Stimulated activated CD4-positive, alpha-beta T cell treated with anti-CD3 and anti-CD28 coated beads, Interleukin-15, amount 100 ng/mL, for 1 hour (primary cell): ENCODE measurements at places on chromosomes 6 and 20.

DNA sequence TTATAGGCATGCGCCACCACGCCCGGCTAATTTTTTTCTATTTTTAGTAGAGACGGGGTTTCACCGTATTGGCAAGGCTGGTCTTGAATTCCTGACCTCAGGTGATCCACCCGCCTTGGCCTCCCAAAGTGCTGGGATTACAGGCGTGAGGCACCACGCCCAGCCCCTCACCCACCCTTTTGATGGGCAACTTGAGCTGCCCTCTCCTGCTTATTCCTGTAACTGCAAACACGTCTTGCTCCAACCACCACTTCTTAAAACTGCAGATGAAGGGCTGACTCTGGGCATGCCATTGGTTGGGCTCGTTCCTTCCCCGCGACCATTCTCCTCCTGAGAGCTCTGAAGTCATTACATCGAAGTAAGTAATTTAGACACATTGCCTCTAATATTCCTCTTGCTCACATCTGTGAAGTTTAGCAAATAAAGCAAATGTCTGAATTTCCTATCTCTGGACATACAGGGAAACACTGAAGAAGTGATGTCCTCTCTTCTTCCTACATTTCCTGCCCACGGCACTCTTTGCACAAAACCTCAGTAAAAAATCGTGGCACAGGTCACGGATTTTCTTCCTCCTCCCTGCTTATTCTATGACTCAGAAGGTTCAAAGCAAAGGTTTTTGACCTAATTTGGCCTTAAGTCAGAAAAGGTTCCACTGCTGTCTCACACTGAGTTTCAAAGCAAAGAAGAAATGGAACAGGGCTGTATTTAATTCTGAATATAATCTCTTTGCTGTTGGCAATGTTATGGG is 117.5 kb downstream of the GMPR start:
- no peak for DNase-seq

DNA sequence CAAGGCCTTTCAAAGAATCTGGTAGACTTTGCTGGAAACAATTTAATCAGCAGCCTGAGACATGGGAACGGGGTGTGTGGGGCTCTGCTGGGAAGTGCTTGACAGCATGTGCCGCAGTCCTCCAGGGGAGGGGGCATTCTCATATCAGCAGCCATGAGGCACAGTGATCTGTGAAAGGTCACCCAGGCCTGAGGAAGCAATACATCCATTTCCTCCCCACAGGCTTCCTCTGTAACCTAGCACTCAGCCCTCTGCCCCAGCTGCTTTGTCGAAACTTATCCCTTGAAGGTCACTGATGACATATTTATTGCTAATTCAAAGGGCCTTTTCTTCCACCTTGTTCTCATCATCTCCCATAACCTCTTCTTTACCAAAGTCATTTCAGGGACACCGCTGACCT is 103.3 kb downstream of the TNFAIP3 start:
- DNase-seq, result no peak

DNA sequence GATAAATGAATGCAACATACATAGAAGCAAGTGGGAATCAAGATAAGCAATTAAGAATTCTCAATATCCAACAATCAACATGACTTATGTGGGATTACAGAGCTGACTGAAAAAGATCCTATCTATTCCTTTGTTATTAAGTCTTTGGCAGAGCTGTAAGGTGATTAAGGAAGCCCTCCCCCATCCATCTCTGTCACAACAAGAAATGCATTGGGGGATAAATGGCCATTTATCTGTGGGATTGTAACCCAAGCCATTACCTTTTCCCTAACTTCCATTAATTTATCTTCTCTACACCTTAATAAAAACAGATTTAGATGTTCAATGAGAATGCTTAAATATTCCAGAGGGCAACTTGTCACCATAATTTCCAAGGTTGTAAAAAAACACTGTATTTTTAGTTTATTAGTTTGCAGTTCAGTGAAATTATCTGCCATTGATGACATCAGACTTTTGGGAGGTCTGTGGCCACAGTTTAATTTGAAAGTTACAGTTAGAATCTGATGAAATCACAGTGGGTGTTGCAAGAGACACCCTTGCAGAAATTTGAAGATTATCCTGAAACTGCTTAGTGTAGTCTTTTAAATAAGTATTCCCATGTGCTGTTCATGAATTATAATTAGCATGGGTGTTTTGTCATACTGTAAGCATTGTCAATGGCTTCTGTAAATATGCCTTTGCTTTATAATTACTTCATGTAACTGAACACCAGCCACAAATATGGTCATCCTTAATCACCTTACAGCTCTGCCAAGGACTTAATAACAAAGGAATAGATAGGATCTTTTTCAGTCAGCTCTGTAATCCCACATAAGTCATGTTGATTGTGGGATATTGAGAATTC is 49.4 kb upstream of the FYN start:
- no peak for DNase-seq

DNA sequence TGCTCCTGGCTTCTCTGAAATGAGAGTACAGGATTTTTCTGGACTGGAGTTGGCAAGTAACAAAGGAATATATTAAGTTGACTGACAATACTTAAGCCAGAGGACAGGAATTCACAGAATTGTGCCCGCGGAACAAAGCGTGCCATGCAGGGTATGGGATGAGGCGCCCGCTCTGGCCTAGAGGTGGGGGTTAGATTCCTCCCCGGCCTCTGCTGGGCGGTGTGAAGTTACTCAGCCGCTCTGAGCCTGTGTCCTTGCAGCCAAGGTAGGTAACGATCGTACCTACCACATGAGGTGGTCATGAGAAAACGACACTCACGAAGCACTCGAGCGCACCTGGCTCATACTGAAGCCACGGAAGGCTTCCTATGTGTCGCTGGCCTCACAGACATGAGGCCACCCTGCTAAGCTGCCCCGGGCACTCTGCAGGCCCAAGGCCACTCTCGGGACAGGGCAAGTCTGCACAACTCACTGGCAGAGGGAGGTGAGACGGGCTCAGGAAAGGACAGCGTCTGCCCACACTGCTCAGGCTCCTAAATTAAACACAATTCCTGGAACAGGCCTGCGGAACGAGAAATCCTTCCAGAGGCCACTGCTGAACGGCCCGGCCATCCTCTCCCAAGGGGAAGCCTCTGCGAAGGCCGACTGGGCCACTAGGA is 70.8 kb downstream of the PSMG4 start:
- DNase-seq, result no peak

GRCh38 chr6:29813066-29813465 is 14.6 kb upstream of the HLA-G start:
- no peak for DNase-seq

- no peak for DNase-seq
Measured at GRCh38 chr6:16729183-16729691, 32.0 kb downstream of the ATXN1 start.

- DNase-seq, result no peak
Measured at GRCh38 chr6:55034752-55035151, 139.6 kb upstream of the HCRTR2 start.

DNA sequence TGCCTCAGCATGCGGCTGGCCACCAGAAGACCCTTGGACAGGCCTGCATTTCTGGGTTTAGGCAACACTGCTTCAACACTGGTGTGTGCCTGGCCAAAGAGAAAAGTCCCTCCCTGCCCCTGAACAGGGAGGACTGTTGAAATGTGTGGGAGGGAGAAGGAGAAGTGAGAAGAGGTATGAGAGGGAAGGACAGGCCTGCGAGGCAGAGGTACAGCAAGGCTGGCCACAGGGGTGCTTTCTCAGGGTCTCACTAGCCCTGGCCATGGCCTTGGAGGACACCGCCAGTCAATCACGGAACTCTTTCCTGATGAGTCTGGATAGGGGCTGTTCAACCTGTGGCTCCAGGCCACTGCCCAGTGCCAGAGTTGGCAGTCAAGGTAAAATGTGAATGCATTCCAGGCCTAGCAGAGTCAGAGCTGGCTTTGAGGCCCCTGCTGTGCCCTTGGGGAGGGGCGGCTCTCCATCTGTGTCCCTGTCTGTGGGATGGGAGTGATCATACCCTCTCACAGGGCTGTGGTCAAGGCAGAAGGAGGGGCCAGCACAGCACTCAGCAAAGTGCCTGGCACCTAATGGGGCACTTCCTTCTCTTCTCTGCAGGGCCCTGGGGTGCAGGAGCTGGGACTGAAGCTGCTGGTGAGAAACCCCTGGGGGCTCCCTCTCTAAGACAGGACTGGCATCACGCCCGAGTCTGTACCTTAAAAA is 43.2 kb upstream of the CDH22 start:
- DNase-seq, result no peak

DNA sequence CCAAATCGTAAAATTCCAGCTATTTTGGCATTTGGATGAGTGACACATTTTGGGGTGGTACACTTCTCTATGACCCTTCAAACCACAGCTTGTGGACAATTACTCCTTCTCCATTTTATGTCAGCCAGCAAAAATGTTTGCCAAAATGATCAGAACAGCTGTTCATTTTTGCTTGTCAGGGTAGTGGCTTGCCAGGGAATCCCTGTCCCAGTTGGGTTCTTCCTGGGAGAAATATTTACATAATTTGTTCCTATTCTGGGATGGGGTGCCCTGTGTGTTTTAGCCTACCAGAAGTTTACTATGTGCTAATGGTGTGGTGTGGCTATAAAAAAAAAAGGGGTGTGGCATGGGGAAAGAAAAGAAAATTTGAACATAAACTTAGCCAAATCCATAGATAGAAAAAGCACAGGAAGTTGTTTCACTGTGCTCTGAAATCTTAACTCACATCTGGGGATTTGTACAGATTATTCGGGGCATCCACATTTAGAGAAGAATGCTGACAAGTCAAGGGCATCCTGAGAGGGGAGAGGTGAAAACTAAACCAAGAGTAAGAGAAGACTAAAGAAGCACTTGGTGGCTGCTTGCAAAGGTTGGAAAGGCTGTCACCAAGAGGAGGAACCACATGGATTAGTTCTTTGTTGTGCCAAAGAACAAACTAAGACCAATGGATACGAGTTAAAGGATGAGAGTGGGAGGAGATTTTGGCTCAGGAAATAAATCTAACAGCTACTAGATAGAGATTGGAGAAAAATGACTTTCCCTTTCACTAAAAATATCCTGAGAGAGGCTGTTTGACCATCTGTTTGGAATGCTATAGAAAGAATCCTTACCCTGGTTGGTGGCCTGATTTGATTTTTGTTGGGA is 55.2 kb upstream of the RBM24 start:
- no peak for DNase-seq

DNA sequence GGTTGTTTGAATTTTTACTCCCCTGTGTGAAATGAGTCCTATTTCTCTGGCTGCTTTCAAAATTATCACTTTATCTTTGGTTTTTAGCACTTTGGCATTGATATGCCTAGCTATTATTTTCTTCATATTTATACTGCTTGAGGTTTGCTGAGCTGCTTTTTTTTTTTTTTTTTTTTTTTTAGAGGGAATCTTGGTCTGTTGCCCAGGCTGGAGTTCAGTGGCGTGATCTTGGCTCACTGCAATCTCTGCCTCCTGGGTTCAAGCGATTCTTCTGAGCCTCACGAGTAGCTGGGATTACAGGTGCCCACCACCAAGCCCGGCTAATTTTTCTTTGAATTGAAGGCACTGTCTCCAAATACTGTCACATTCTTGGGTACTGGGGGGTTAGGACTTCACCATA is 40.6 kb downstream of the STXBP5 start:
- no peak for DNase-seq

DNA sequence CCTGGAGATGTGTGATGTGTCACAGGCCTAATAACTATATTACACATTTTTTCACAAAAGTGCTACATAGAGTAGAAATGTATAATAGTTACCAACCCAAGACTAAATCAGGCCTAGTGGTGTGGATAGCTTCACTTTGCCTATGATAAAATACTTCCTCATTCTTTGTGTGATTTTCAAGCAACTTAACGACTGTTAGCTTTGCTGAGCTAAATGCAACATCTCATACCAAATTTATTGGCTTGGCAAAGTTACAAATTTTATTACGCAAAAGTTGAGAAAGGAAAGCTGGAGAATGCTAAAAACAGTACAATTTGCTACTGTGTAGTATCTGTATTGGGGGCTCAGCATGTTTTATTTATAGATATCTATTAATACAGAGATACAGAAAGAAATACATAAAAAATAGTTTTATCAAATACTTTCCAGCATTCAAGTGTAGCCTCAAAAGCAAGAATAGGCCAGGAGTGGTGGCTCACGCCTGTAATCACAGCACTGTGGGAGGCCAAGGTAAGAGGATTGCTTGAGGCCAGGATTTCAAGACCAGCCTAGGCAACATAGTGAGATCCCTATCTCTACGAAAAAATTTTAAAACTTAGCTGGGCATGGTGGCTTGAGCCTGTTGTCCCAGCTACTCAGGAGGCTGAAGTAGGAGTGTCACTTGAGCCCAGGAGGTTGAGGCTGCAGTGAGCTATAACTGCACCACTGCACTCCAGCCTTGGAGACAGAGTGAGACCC is 3.6 kb upstream of the EDN1 start:
- DNase-seq, result no peak

GRCh38 chr20:32798046-32798981 is 21.4 kb upstream of the MAPRE1 start:
- no peak for DNase-seq

- DNase-seq, result no peak
Measured at GRCh38 chr6:78570044-78570443, 297.3 kb upstream of the IRAK1BP1 start.

- DNase-seq, result no peak
Measured at GRCh38 chr6:83770910-83771309, 62.0 kb upstream of the SNAP91 start.

DNA sequence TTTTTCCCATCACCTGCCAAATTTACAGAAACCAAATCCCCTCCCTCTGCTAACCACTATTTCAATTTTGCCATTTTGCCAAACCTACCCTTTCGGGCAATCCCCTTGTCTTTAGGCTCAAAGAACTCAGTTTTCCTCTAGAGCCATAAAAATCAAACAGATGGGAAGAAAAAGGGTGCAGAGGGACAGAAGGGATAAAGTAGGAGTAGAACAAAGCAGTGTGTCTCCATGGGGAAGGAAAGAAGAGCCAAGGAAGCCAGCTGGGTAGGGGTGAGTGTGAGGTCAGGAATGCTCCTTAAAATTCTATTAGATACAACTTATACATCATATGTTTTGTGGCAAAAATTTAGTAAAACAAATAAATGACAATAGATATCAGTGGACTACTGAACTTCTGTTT is 316.5 kb downstream of the BTBD9 start:
- no peak for DNase-seq

DNA sequence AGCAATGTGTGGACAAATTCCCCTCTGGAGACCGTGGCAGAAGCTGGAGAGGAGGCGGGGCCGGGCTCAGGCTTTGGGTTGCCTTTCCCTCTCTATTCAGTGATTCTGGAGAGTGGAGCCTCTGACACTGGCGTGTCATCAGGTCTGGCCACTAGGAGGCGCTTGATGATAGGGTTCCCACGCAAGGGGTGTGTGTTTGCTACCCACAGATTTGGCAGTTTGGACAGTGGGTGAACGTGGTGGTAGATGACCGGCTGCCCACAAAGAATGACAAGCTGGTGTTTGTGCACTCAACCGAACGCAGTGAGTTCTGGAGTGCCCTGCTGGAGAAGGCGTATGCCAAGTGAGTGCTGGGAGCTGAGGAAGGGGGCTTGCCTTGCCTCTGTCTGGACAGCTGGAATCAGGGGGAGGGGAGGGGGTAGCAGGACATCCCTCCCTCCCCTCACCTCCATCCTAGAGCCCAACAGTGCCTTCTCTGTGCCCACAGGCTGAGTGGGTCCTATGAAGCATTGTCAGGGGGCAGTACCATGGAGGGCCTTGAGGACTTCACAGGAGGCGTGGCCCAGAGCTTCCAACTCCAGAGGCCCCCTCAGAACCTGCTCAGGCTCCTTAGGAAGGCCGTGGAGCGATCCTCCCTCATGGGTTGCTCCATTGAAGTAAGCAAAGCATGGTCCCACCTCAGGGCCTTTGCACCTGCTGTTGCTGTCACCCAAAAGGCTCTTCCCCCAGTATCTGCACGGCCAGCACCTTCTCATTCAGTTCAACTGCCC is 14.3 kb downstream of the CAPN11 start:
- DNase-seq, result peak; percentile 46
